ENCODE measurements at places on chromosomes 11 and 22.

DNA sequence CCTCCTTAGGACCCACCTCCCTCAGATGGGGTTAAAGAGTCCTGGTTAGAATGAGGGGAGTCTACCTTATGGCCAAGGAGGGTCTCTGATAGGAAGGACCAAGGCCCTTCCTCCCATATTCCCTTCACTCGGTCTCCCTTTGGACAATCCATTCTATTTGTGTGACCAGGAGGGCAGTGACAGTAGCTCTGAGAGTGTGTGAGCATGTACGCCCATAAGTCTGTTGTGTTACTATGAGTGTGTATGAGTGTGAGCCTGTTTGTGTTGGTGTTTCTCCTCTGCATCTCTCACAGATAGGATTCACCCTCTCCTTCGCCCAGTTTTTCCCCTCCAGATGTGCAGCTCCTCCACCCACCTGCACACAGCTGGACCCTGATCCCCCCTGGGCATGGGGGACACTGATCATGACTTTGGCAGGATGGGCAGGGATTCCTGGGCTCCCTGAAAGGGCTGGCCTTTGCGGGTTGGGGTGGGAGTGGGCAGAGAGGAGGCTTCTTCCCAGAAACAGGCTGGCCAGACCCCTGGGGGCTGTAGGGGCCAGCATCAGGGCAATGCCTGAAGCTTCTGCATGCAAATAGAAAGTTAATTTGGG lies 14.5 kb downstream of the PHLDB1 start:
- no peak for DNase-seq

GRCh38 chr11:9862981-9863380 lies 199.1 kb downstream of the SWAP70 start:
- DNase-seq, result no peak

DNA sequence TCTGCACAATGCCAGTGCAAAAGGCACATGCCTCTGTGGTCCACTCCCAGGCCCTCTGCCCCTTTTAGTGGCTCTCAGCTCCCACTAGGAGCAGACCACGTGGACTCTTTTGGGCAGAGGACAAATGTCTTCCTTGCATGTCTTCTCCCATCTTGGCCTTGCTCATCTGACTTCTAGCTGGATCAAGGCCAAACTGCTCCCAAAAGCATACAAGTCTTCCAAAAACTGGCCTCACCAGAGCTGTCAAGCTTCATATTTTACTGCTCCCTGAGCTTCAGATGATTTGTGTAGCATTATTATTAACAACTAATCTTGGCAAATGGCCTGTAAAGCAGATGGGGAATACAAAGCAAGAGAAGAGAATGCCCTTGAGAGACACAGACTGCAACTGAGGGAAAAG lies 6.9 kb downstream of the SMPD1 start:
- DNase-seq, result no peak

GRCh38 chr11:75261902-75262361 lies 21.4 kb downstream of the TPBGL start:
- DNase-seq, result no peak

DNA sequence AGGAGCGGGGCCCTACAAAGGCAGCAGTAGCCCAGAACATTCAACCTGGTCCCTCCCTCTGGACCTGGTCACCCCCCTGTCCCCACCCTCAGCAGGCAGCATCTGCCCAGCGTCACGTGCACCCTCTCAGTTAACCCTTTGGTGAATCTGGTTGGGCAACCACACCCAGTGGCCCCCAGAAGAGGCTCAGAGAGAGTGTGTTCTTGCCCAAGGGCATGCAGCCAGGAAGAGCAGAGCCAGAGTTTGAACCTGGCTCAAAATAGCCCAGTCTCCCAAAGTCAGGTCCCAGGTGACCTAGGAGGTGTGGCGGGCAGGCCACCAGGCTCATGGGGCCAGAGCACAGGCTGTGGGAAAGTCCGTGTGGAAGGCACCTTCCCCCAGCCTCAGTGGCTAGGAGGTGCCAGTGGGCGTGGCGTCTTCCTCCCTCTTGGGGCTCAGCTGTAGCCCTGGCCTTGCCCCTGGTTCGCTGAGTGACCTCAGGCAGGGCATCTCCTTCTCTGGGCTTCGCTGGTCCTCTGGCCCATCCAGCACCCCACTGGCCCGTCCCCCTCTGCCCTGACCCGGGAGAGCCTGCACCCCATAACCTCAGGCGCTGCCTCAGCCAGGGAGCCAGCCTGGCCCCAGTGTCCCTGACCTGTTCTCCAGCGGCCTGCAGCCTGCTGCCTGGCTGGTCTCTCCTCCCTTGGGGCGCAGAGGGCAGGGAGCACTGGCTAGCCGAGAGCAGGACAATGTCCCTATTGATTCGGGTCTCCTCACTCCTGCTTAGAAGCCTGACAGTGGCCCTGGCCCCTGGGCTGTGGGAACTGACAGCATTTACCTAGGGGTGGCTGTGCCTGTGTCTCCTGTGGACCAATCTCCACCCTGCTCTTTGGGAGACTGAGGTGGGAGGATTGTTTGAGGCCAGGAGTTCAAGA lies 7.0 kb downstream of the ALDH3B1 start:
- no peak for DNase-seq

- no peak for DNase-seq
These were observed 159.5 kb upstream of the POU2AF2 start for GRCh38 chr11:111086058-111086457.

DNA sequence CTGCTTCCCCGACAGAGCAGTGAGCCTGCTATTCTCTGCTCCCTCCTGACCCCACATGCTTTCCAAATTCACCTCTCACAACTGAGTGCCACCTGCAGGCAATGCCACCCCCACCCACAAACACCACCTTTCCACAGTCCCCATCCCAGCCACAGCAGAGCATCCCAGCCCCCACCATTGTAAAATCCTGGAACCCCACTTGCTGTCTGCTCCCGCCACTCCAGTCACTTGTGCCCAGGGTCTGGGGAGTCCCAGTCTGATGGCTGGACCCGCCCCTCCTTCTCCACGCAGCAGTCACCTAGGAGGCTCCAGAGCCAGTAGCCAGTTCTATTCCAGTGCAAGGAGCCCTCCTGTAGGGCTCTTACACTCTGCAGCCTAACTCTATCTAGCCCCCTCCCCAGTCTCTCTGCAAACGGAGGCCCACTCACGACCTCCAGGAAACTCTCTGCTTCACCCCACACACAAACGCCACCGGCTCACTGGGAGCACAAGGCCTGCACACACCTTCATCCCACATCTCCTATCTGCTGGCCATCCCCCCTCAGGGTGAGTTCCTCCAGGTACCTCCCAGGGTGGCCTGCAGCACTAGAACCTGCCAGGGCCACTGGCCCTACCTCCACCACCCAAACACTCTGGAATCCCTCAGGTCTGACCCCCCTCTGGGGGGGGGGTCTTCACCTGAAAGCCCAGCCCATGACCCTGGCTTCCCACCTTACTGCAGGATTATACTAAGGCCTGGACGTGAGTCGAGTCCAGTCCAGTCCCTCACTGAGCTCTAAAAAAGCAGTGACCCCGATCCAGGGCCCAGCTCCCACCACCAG lies 1.4 kb downstream of the GNB1L start:
- no peak for DNase-seq

- DNase-seq, result no peak
These were observed 2.2 kb upstream of the OR51E2 start for GRCh38 chr11:4699697-4700435.

DNA sequence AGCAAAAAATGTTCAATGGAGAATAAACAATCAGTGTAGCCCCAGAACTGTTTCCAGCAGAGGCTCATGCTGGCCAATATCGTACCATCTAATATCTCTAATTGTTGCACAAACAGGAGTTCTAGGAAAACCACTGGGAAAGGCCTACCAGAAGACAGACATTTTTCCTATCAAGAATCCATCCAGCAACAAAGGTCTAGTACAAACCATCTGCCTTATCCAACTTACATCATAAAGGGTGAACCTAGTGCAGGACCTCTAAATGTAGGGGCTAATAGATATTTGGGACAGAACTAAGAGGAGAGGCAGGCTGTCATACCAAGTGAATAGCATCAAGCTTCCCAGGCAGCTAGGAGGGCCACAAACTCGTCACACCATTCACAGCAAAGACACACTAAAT lies 18.7 kb downstream of the PAX6 start:
- DNase-seq, result no peak

DNA sequence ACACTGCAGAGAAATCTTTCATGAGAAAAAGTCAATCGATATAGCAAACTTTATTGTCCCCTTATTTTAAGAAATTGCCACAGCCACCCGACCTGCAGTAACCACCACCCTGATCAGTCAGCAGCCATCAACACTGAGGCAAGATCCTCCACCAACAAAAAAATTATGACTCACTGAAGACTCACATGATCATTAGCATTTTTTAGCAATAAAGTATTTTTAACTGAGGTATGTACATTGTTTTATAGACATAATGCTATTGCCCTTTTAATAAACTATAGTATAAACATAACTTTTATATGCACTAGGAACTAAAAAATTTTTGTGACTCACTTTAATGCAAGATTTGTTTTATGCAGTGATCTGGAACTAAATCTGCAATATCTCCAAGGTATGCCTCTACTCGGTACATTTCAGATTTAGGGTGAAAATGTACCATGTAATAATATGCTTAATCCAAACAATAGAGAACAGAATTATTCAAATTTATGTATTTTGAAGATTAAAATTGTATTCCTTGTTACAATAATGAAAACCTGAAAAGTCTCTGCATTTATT lies 79.2 kb upstream of the CEP126 start:
- DNase-seq, result no peak

GRCh38 chr11:93515441-93516025 lies 27.7 kb downstream of the SMCO4 start:
- DNase-seq, result no peak

GRCh38 chr22:20126284-20127029 lies 5.1 kb upstream of the ZDHHC8 start:
- no peak for DNase-seq

DNA sequence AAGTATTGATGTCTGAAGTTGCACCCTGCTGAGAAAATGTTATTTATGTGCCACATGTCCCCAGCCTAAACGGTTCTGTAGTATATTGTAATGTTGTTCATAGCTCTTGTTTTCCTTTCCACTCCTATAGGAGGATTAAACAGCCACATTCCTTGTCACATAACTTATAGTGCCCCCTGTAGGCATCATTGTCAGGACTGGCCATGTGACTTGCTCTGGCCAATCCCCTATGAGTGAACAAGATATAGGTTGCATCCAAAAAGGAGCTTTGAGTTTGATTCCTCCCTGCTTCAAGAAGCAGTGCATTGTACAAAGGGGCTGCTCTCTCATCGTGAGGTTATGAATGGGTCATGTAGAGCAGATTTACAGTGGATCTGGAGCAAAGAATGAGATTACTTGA lies 717.6 kb upstream of the ANO5 start:
- no peak for DNase-seq

- no peak for DNase-seq
These were observed 41.5 kb downstream of the DDX6 start for GRCh38 chr11:118749429-118749828.

- DNase-seq, result no peak
These were observed 30.4 kb downstream of the RELT start for GRCh38 chr11:73406619-73407018.

GRCh38 chr22:21961886-21962654 lies 9.4 kb upstream of the PPM1F start:
- DNase-seq, result no peak

- no peak for DNase-seq
These were observed 187.8 kb downstream of the HIPK3 start for GRCh38 chr11:33444835-33445594.

DNA sequence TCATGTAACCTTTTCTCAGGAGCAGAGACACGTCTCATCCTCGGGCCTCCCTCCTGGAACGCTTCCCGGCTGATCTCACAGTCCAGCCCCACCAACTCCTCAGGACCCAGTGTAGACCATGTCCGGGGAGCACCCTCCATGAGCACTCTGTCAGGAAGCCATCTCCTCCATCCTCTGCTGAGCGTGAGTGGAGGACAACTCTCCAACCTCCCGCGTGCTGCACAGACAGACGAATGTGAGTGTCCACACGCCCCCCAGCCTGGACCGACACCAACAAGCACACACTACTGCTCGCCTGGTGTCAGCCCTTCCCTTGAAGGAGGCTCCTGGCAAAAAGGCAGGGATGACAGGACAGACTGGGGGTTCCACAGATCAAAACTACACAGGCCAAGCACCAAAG lies 86.6 kb downstream of the SHANK2 start:
- no peak for DNase-seq

DNA sequence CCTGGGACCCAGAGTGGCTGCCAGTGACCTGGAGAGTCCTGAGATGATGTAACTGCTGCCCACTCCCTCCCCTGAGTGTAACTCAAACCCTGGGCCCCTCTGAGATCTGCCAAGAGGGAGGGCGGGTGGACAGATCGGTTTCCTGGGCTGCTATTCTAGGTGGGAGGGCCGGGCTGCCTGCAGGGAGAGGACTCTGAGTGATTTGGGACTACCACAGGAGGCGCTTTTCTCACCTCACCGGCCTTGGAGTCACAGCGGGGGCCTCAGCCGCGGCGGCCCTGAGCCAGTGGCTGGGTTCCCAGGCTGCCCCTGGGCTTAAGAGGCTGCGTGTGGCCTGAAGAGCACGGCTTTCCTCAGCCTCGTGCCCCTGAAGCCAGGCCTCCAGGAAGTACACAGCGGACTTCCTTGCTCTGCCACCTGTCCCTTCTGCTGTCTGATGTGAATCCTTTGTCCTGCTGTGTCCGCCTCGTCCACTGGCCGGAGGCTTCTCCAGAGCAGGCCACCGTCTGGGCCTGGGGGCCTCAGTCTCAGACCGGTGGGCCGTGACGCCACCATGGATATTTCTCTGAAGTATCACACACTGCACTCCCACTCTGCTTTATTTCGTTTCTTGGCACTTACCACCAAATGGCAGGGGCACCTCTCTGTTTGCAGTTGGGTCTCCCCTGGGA lies 11.5 kb downstream of the RELT start:
- DNase-seq, result no peak

- no peak for DNase-seq
These were observed 41.0 kb downstream of the CD82 start for GRCh38 chr11:44606472-44606871.

DNA sequence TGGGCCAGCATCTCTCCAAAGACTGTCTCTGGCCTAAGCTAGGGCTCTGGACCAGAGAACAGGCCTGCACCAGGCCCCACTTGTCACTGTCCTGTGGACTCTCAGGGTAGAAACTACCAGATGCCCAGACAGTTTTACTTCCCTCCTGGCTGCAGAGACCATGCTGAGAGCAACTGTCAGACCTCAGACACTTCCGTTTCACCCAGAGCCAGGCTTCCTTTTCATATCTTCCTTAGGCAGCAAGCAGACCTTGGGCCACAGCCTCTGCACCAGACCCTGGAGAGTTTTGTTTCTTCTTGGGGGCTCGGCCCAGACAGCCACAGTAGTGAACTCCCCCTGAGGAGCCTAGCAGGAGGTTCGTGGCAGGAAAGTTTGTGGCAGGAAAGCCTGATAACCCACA lies 12.1 kb upstream of the FCHSD2 start:
- no peak for DNase-seq

DNA sequence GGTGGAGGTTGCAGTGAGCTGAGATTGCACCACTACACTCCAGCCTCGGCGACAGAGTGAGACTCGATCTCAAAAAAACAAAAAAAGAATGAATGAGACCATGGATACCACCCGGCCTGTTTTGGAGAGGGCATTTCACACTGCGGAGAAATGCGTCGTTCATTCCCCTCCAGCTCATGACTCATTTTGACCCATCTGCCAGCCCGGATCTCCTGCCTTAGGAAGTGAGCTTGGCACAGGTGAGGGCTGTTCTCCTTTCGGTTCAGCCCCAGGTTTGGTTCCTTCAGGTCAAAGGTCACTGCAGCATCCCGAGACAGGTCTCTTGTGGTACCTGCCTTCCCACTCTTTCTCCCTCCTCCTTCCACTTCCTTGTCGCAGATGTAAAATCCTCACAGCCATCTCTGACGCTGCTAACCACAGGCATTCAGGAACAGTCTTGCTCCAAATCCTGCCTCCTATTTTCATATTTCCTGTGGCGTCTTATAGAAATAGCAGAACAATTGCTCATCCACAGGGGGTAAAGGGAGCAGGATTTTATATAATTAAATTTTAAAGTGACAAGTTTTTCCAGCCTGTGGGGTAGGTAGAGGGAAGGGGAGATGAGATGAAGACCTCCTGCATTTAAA lies 517.9 kb downstream of the NTM start:
- DNase-seq, result no peak

All from activated naive CD4-positive, alpha-beta T cell (primary cell).